ENCODE measurements at places on chromosomes 1 and 21.

GRCh38 chr1:79128722-79129121 is 122.2 kb upstream of the ADGRL4 start:
- no peak for DNase-seq

GRCh38 chr21:37849506-37850102 is 66.7 kb downstream of the KCNJ6 start:
- no peak for DNase-seq

DNA sequence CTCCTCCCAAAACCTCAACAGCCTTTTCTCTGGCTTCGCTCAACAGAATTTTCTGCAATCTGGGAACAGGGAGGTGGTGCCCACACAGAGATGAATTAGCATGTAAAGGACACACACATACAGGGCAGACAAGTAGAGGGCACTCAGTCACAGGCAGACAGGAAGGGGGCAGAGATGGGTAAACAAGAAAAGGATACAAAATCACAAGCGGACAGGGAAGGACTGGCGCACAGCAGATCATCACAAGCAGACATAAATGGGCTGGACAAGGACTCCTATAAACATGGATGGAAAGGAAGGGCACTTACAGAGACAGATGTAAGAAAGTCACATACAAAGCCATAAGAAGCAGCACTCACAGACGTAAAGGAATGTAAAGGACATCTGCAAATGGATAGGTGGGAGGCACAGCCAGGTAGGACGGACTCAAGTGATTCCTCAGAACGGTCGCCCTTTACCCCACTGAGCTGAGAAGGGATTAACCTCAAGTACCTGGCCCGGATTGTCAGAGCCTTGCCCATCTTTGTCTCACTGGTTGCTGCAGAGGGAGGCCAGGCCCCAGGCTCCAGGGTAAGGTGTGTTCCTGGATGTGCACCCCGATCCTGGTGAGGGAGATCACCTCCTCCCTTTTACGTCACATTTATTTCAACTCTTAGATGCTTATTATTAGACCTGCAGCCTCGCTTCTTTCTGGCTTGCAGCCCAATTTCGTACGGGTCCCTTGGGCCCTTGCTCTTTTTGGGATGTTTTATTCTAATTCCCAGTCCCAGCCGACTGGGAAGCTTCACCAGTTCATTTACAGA is 836 bp upstream of the PRCC start:
- no peak for DNase-seq

DNA sequence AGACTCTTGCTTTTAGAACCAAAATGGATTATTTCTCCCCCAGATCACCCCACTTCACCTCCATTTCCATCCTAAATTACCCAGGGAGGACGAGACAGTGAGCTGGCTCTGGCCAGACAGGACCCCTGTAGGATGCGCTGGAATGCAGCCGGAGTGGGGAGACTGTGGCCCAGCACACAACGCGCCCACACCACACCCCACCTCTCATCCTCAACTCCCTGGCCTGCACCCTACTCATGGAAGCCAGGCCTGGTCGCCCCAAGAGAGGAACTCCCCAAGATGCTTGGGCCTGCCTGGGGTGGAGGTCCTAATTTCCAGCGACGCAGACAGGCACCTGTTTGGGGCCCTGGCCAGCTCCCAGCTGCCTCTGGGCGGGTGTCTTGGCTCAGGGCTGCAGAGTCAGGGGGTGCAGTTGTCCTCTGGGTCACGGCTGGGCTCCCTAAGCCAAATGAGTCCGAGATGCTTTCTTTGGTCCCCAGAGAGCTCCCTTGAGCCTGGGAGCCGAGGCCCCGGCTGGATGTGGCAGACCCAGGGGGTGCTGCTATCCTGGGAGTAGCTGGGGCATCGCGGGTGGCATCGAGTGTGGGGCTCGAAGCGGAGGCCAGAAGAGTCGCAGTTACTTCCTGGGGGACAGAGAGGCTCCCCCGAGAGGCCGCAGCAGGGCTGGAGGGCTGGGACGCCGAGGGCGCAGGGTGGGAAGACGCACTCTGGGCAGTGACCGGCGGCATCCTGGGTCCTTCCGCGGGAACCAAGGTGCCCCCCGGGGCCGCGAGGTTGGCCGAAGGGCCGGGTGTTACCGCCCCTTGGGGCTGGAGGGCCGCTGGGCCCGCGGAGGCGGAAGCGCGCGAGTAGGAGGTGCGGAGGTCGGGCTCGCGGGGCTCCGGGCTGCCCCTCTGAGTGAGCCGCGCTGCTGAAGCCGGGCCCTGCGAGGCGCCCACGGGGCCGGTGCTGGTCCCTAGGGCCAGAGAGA is 10.4 kb downstream of the CLEC20A start:
- no peak for DNase-seq

DNA sequence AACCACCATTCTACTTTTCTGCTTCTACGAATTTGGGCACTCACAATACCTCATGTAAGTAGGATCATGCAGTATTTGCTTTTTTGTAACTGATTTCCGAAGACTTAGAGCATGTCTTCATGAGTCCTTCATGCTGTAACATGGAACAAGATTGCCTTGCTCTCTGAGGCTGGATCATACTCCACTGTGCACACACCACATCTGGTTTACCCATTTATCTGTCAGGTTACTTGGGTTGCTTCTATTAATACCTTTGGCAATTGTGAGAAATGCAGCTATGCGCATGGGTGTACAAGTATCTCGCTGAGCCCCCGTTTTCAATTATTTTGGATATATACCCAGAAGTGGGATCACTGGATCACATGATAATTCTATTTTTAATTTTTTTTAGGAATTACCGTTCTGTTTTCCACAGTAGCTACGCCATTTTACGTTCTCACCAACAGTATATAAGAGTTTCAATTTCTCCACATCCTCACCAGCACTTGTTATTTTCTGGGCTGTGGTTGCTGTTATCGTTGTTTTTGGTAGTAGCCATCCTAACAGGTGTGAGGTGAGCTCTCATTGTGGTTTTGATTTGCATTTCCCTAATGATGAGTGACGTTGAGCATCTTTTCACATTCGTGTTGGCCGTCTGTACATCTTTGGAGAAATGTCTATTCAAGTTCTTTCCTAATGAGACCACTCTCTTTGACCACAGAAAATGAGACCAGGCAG is 10.7 kb upstream of the SLC2A5 start:
- no peak for DNase-seq

DNA sequence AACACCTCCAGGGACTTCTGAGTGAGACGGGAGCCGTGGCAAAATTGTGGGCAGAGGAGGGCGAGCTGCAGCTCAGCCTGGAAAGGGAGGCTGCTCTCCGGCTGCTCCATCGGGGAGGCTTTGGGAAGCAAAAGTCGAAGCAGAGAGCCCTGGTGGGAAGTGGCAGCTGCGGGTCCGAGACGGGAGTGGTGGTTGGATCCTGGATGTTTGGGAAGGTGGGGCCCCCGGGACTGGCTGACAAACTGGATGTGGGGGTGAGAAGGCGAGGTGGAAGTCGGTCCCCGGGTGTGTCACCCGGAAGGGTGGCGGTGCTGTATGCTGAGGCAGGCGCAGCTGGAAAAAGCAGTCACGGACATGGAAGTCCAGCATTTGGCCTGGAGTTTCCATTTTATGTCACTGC is 52.1 kb downstream of the KCNAB2 start:
- DNase-seq: no peak

GRCh38 chr1:40786171-40786994 is 2.8 kb downstream of the KCNQ4 start:
- DNase-seq: no peak

- no peak for DNase-seq
Measured at GRCh38 chr1:23756676-23757075, 13.4 kb downstream of the ELOA start.

All from mucosa of gallbladder (tissue), 1 donor.